Stimulated activated CD4-positive, alpha-beta T cell treated with anti-CD3 and anti-CD28 coated beads, Interleukin-1b, Interleukin-23, amount 100 ng/mL, for 1 hour (primary cell): ENCODE measurements at places on chromosomes 3 and 15.

DNA sequence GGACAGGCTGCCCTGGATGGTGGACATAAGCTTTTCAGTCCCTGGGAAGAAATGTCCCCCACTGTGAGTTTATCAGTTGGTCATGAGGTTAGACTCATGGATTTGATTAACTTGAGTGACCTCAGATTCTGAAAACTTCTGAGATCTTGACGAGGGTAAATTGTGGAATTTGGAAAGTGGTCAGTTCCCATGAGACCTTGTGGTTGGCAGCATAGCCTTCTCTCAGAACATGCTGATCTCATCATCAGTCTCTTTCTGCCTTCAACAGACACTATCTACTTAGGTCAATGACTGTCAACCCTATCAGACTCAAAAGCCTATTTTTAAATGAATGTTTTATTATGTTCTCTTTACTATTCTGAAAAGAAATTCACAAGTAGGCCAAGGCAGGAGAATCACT, 45.6 kb upstream of the NDUFB4 start:
- no peak for DNase-seq

DNA sequence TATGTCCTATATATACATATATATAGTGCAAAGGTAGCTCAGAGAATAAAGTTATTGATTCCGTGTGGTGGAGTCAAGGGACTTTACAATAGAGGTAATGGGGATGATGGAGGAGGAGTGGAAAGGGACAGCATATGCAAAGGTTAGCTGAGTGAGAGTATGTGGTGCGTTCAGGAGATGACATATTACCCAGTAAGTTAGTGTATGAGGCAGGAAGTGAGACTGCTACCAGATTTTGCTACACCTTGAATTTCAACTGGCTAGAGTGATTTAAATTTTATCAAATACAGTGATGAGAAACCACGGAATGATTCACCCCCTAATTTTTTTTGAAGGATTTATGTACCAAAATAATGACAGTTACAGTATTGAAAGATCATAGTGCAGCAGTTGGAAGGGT, 2.8 kb downstream of the ACTL6A start:
- no peak for DNase-seq

- no peak for DNase-seq
Observed at GRCh38 chr3:168273917-168274316, 178.2 kb upstream of the GOLIM4 start.

- DNase-seq: no peak
Observed at GRCh38 chr3:18989237-18989795, 159.0 kb upstream of the KCNH8 start.

- DNase-seq: no peak
Observed at GRCh38 chr3:98966862-98967546, 65.5 kb upstream of the DCBLD2 start.

DNA sequence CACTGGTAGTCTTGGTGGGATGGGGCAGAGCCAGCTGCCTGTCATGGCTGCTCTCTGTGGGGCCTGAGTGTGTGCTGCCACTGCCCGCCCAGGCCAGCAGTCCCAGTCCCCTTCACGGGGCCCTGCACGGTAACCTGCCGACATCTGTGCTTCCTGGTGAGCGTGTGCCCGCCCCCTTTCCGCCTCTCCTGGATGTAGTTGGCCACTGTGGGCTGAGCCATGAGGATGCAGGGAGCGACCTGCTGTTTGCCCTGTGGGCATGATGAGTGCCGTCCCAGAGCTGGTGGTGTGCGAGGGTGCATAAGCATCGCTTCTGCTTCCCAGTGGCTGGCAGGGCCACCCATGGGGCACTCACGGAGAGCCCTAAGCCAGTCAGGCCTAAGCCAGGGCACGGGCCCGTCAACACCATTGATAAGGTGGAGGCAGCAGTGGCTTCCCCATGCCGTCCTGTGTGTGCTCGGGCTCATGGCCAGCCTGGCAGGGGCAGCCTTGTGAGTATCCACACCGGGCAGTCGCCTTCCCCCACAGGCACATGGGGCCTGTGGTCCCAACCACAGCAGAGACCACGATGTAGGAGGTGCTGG, 14.6 kb downstream of the PLXNA1 start:
- no peak for DNase-seq

DNA sequence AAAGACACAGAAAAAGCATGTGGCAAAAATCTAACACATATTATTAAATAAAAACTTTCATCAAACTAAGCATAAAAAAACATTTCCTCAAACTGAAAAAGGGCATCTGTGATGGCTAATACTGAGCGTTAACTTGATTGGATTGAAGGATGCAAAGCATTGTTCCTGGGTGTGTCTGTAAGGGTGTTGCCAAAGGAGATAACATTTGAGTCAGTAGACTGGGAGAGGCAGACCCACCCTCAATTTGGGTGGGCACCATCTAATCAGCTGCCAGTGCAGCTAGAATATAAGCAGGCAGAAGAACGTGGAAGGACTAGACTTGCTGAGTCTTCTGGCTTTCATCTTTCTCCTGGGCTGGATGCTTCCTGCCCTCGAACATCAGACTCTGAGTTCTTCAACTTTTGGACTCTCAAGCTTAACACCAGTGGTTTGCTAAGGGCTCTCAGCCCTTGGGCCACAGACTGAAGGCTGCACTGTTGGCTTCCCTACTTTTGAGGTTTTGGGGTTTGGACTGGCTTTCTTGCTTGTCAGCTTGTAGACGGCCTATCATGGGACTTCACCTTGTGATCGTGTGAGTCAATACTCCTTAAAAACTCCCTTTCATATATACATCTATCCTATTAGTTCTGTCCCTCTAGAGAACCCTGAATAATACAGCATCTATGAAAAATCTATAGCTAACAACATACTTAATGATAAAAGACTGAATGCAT, 45.4 kb downstream of the DAZL start:
- DNase-seq: no peak

DNA sequence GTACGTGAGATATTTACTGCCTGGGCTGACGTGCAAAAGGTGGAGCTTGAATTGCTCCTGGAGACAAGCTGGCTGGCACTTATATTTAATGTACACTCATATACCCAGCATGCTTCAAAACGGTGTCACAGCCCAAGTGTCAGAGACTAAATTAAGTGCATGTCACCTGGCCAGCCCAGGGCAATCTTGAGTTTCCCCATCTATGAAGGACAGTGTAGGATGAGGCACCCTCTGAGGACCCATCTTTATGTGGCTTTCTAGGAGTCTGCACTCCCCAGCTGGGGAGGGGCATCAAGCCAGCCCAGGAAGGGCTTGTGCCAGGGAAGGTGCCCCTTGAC, 5.3 kb downstream of the LRRC15 start:
- no peak for DNase-seq

DNA sequence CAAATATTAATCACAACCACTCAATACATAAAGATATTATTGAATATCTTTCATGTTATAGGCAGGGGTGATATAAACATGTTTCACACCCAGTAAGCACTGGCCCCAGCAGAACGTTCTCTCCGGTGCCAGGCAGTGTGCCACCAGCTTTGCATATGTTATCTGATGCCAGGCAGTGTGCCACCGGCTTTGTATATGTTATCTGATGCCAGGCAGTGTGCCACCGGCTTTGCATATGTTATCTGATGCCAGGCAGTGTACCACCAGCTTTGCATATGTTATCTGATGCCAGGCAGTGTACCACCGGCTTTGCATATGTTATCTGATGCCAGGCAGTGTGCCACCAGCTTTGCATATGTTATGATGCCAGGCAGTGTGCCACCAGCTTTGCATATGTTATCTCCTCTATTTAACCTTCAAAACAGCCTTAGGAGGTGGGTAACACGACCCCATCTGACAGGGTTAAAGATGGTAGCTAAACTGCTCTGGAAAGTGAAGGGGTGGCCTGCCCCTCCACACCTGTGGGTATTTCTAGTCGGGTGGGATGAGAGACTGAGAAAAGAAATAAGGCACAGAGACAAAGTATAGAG, 6.9 kb downstream of the MUC20 start:
- DNase-seq: no peak

GRCh38 chr15:99998661-99999101, 265.4 kb upstream of the LYSMD4 start:
- no peak for DNase-seq

- DNase-seq: no peak
Observed at GRCh38 chr15:26773917-26774316, 1.1 kb upstream of the GABRB3 start.

- DNase-seq: no peak
Observed at GRCh38 chr3:34808287-34808686, 831.0 kb upstream of the ARPP21 start.

- no peak for DNase-seq
Observed at GRCh38 chr3:88661433-88661824, 446.0 kb upstream of the EPHA3 start.

DNA sequence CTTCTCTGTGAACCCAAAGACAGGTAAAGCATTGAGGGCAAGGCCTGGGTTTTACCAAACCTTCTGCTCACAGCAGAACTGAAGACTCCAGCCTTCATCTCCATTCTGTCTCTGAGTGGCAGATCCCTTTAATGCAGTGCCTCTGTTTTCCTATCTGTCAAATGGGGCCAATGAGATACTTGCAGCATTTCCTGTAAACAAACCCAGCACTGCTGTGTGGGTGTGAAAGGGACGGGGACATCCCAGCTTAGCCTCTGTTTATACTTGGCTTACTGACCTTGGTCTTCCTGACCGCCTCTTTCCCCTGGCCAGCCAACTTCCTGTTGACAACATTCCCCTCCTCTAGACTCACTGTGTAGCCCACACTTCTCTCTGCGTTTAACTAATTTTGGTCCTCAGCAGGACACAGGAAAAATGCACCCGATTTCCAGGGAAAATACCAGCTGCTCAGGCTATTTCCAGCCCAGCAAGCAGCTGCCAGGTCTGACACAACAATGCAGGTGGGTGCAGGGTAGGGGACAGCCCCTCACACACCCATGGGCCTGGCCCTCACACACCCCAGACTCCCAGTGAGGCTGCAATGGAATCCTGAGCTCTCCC, 105.9 kb upstream of the HERC1 start:
- DNase-seq: no peak

- no peak for DNase-seq
Observed at GRCh38 chr3:122745369-122746021, 48.1 kb downstream of the HSPBAP1 start.

DNA sequence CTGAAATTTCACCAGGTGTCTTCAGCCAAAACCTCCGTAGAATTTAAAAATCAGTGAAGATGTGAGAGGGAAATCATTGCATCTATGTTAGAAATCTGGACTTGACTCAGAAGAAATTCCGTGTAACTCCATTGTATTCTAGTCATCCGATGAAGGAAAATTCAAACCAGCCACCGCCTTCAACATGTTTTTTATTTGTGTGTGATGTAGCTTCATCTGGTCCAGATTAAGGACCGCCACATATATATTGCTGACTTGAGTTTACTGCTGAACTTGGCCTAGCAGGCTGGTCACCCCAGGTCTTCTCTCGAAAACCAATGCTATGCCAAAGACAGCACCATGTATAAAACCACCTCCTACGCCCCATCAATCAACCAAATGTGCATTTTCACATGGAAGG, 120.9 kb downstream of the FOXP1 start:
- DNase-seq: no peak

- DNase-seq: no peak
Observed at GRCh38 chr15:55353025-55353424, 34.0 kb downstream of the PIGB start.

DNA sequence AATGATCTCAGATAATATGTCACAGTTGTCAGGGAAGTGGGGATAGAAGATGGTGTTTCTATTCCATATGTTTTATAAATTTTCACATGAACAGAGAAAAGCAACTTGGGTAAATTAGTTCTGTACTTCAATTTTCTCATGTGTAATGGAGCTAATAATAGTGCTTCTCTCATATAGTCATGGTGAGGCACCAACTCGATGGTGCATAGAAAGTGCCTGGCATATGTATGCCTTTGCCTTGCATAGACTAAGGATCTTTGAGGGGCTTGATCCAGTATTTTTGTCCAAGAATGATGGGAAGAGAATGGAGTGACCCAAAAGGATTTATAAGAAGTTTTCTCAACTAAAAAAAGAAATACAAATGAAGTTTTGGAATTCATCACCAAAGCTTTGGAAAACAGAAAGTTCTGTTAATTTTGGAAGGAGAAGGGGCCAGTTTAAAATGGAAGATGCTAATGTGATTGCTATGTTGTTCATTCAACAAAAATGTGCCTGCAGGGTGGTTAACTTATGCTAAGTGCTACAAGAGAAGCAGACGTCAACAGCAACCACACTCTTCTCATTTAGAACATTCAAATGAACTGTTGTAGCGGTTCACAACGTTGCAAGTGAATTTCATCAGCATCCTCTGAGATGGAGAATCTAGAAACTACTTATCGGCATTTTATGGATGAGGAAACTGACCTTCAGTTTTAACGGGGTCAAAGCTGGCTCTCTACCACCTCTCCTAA, 86.1 kb downstream of the RTP4 start:
- no peak for DNase-seq

DNA sequence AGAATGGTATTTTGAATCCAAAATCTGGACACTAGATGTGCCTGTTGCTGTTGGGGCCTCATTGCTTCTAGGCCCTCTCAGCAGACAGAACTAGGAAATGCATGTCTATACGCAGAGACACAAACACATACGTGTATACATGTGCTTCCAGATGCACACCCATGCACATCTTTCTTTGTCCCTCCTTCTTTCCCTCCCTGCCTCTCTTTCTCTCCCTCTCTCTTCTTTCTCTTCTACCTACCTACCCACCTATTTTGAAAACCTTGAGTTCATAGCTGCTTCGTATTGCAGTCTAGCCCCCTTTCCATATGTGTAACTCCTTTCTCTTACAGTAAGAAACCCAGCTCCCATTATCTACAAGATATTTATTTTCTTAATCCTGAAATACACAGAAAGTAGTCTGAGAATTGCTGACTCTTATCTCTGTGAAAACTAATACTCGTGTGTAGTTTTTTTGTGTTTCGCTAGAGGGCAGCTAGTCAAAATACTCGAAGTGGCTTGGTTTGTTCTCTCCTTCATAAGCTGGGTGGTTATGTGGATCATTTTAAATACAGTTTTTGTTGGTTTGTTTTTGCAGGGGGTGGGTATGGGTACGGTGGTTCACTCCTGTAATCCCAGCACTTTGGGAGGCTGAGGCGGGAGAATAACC, 18.5 kb downstream of the RPL32 start:
- no peak for DNase-seq

- DNase-seq: no peak
Observed at GRCh38 chr3:21274079-21274571, 476.9 kb downstream of the ZNF385D start.

- no peak for DNase-seq
Observed at GRCh38 chr3:52774901-52775864, 2.2 kb upstream of the ITIH1 start.

GRCh38 chr15:67119238-67119846, 53.9 kb downstream of the SMAD3 start:
- DNase-seq: no peak
